ENCODE measurements at places on chromosomes 6 and 20. TPM values are rescaled to one million over a fixed set of nuclear protein-coding genes. Genes with fewer than 3 reads are reported as not detected.

Gene DAAM2
- 79.5 TPM for total RNA-seq

Gene TRIM10
- 2.2 TPM for total RNA-seq

Gene C20orf96
- total RNA-seq: 8.9 TPM

Gene MYLK4
- 3.8 TPM for total RNA-seq

- H3K4me1 ChIP-seq: no peaks in the 10 kb centered on the region
- no peaks in the 10 kb centered on the region for H3K27me3 ChIP-seq
- H3K27ac ChIP-seq: no peak overlapping the region
- H3K36me3 ChIP-seq: no peaks in the 10 kb centered on the region
- H3K4me3 ChIP-seq: no peak overlapping the region
- DNase-seq: no peak
Measured at GRCh38 chr6:116165596-116165995, 39.7 kb upstream of the COL10A1 start.

GRCh38 chr20:13922241-13922640 is 68.2 kb downstream of the SEL1L2 start:
- H3K27me3 ChIP-seq: no peaks in the 10 kb centered on the region
- H3K27ac ChIP-seq: no peak overlapping the region
- H3K4me1 ChIP-seq: no peaks in the 10 kb centered on the region
- H3K36me3 ChIP-seq: no peaks in the 10 kb centered on the region
- no peak for DNase-seq

DNA sequence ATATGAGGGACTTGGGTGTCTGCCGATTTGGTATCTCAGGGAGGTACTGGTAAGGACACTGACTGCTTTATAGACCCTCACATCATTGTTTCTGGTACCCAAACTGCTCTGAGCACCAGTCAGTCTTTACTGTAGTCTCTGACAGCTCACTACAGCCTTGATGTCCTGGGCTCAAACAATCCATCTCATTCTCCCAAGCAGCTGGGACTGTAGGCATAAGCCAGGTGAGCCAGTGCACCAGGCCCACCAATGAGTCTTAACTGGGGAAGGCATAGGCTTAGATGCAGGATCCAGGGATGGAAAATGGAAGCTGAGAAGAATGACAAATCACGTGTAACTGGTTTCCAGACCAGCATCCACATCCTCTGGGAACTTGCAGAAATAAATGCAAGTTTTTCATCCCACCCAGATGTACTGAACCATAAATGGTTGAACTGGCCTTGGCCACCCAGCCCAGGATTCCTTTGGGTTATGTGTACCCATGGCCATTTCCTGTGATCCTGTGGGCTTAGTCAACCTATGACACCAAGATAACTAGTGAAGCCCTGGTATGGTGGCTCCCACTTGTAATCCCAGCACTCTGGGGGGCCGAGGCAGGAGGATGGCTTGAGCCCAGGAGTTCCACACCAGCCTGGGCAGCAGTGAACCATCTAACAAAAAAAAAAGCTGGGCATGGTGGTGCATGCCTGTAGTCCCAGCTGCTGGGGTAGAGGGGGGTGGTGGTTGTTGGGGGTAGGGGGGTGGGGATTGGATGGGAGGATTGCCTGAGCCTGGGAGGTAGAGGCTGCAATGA is 5.8 kb downstream of the TUBB start:
- H3K27ac ChIP-seq: no peak overlapping the region
- DNase-seq: no peak
- H3K36me3 ChIP-seq: peaks cover 79% of the 10 kb centered on the region
- H3K4me3 ChIP-seq: no peak overlapping the region
- peaks cover 33% of the 10 kb centered on the region for H3K4me1 ChIP-seq
- H3K27me3 ChIP-seq: no peaks in the 10 kb centered on the region

DNA sequence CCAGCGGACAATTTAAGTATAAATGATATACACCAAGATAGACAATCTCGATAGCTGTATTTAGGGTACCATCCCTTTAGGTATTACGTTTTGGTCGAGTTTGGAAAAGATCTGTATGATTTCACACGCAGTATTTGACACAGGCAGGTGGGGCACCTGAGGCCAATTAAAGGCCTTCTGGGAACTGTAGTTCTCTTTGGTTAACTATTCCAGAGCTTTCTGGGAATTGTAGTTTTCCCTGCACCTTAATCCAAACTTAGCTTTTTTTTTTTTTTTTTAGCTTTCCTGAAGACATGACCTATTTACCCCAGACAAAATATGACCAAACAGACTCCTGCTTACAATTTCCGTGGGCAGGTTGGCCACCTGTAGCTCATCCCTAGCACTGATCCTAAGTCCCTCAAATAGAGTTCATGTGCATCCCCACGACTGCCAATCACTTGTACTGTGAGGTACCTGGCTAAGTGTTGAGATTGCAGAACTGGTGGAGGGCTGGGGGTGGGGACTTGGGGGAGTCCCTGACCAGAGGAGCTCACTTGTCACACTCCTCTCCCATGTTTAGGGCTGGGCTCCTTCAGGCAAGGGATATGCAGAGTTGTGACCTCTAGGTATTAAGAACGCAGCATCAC is 999 bp upstream of the EHMT2 start:
- peak overlapping the region; percentile 86 for H3K27ac ChIP-seq
- H3K4me1 ChIP-seq: peaks cover 43% of the 10 kb centered on the region
- DNase-seq: peak; percentile 30

DNA sequence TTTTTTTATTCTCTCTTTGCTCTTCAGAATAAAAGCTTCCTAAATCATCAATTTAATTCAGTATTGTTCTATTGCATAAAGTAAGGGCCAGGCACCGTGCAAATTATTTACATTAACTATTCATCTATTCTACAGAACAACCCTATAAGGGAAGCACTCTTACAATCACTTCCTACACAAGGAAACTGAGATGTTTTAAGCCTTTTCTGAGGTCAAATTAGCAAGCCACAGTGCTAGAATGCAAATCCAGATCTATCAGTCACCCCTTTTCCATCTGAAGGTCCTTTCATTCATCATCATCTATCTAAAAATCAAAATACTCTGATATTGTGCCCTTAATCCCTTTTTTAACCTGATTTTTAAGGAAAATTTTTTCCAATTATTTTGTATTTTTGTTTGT is 31.2 kb downstream of the FRK start:
- H3K4me1 ChIP-seq: no peaks in the 10 kb centered on the region
- no peaks in the 10 kb centered on the region for H3K27me3 ChIP-seq
- H3K27ac ChIP-seq: no peak overlapping the region
- no peaks in the 10 kb centered on the region for H3K36me3 ChIP-seq
- H3K4me3 ChIP-seq: no peak overlapping the region
- no peak for DNase-seq

DNA sequence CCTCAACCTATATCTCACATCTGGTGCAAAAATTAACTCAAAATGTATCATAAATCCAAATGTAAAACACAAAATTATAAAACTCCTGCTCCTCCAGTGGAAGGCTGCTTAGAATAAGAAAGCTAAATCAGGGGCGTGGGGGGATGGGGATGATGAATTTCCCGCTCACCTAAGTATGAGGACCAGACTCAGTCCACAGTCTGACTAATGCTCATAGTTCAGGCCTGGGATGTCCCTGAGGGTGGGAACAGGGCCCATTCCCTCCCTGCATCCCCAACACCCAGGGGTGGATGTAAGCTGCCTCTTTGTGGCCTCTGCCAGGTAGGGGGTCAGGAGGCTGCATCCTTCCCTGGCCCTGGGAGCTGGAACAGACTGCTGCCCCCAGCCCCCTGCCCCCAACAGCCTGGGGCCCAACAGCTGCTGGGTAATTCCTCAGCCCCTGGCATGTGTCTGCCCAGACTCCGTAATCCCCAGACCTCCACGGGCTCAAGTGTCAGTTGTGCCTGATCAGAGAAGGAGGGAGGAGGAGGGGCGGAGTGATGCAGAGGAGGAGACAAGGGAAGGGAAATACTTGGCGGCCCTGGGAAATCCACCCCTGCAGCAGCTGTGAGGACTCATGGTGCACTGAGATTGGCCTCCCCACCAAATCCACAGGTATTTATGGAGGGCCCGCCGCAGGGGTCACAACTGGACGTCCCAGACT is 224.5 kb downstream of the PREX1 start:
- H3K4me1 ChIP-seq: peaks cover 7% of the 10 kb centered on the region
- peaks cover 4% of the 10 kb centered on the region for H3K27me3 ChIP-seq
- DNase-seq: no peak
- no peak overlapping the region for H3K27ac ChIP-seq

GRCh38 chr20:42361402-42361970 is 743.3 kb upstream of the CHD6 start:
- H3K4me1 ChIP-seq: no peaks in the 10 kb centered on the region
- no peak overlapping the region for H3K4me3 ChIP-seq
- H3K36me3 ChIP-seq: peaks cover 3% of the 10 kb centered on the region
- no peak overlapping the region for H3K27ac ChIP-seq

DNA sequence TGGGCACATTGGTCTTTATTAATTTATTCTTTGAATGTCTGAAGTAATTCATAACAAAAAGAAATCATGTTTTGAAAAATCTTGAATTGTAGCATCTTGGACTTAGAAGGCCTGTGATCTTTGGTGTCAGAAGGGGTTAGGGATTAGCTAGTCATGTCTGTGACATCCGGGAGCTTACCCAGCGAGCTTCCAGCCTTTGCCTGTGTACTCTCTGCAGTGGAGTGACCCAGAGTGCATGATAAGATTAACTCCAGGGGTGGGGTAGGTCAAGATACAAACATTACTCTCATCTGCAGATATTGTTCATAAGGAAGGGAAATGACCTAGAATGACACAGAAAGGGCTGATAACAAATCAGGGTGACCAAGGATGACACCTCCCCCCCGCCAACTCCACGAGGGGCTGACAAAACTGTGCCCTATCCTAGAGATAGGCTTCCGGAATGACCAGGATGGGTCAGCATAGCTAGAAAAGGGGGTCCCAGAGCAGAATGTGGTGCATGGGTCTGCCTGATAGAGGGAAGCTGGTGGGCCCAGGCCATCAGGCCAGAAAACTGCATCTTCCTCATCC is 56.6 kb upstream of the BLCAP start:
- H3K4me1 ChIP-seq: peaks cover 4% of the 10 kb centered on the region
- DNase-seq: no peak
- H3K4me3 ChIP-seq: no peak overlapping the region
- H3K27me3 ChIP-seq: no peaks in the 10 kb centered on the region

GRCh38 chr6:3281631-3282475 is 23.1 kb downstream of the PSMG4 start:
- peak overlapping the region; percentile 62 for H3K27ac ChIP-seq
- H3K4me1 ChIP-seq: peaks cover 62% of the 10 kb centered on the region
- DNase-seq: no peak
- peaks cover 54% of the 10 kb centered on the region for H3K36me3 ChIP-seq
- H3K4me3 ChIP-seq: no peak overlapping the region

GRCh38 chr6:31005249-31006020 is 4.8 kb upstream of the MUC22 start:
- H3K4me1 ChIP-seq: peaks cover 5% of the 10 kb centered on the region
- no peaks in the 10 kb centered on the region for H3K36me3 ChIP-seq
- no peak for DNase-seq
- H3K27ac ChIP-seq: no peak overlapping the region
- H3K27me3 ChIP-seq: no peaks in the 10 kb centered on the region

DNA sequence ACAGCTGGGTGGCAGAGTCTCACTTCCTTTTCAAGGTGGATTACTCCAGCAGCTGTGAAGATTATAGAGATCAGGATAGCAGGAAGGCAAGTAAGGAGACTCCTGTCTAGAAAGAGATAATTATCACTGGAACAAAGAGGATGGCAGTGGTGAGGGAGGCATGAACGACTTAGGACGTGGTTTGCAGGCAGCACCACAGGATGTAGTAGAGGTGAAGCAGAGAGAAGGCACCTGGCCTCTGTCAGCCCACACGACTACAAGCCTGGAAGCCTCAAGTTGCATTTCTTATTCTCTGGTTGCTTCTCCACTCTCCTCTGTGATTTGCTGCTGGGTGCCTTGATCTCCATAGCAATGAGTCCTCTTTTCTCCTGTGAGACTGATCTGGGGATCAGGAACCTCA is 62.7 kb downstream of the TSHZ2 start:
- no peaks in the 10 kb centered on the region for H3K4me1 ChIP-seq
- H3K4me3 ChIP-seq: no peak overlapping the region

GRCh38 chr6:21340573-21340972 is 253.0 kb upstream of the SOX4 start:
- no peak overlapping the region for H3K27ac ChIP-seq
- no peak for DNase-seq
- no peak overlapping the region for H3K4me3 ChIP-seq
- no peaks in the 10 kb centered on the region for H3K27me3 ChIP-seq
- no peaks in the 10 kb centered on the region for H3K36me3 ChIP-seq

DNA sequence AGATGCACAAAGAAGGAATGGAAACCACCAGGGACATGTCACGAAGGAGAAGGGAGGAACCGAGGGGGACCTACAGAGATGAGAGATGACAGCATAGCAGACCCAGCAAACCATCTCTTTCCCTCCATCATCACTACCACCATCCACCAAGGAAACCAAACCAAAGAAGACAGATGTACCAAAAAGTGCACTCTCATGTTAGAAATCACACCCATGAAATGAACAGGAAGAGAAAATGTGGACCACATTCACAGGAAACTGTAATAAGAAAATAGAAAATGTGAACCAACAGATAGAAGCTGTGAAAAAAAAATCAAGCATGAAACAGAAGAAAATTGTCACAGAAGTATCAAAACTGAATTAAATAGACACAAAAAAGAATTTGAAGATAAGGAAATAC is 672.7 kb downstream of the QKI start:
- H3K36me3 ChIP-seq: no peaks in the 10 kb centered on the region
- H3K27me3 ChIP-seq: peaks cover 3% of the 10 kb centered on the region
- peaks cover 39% of the 10 kb centered on the region for H3K4me1 ChIP-seq
- no peak for DNase-seq
- H3K4me3 ChIP-seq: no peak overlapping the region

- peak overlapping the region; percentile 63 for H3K27ac ChIP-seq
- no peak for DNase-seq
- no peaks in the 10 kb centered on the region for H3K36me3 ChIP-seq
- H3K27me3 ChIP-seq: no peaks in the 10 kb centered on the region
Measured at GRCh38 chr6:16403831-16404230, 165.4 kb downstream of the GMPR start.

DNA sequence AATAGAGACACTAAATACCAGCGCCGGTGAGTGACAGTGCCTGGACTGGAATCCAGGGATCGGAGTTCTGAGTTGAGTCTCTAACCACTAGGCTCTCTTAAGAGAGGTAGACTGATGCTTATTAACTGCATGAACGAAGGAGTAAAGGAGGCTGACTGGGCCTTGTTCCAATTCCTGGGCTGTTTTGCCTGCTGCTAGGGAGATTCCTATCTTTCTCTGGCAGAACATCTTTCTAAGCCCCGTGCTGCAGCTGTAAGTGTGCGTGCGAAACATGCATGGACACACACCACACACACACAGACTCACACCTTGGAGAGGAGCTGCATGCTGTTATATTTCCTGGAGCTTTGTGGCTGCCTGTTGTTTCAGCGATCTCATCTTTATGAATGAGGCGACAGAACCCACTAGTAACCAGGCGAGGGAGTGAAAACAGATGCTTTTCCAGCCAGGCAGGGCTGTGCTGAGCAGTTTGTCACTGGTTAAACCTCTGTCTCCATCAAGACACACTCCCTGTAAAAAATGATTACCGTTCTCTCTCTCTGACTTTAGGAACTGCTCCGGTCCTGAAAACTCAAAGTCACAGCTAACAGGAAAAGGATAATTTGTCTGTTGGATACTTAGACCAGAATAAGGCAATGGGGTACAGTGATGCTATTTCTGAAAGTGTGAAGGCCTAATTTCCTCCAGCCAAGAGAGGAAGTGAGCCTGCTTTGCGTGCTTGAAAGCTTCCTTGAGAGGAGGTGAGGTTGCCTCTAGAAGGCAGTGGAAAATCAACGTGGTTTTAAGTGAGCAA is 157.4 kb upstream of the ZNF217 start:
- peak; percentile 85 for DNase-seq
- no peaks in the 10 kb centered on the region for H3K36me3 ChIP-seq
- H3K4me3 ChIP-seq: no peak overlapping the region
- H3K27ac ChIP-seq: peak overlapping the region; percentile 67

Measured in spinal cord (tissue), 10 donors.